ENCODE measurements at places on chromosomes 3 and 15.

DNA sequence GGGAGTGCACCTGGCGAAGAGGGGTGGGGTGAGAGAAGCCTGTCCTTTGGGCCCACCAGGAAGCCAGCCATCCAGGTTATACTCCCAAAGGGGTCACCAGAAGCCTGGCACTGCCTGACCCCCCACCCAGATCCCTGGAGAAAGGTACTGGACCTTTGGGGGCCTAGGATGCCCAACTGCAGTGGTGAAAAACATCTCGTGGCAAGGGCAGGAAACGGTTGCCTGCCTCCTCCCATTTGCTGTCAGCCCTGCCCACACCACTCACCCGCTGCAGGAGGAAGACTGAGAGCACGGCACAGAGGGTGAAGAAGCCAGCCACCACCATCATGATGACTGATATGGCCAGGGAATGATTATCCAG lies 2.2 kb upstream of the ULK3 start:
- no peak for DNase-seq

DNA sequence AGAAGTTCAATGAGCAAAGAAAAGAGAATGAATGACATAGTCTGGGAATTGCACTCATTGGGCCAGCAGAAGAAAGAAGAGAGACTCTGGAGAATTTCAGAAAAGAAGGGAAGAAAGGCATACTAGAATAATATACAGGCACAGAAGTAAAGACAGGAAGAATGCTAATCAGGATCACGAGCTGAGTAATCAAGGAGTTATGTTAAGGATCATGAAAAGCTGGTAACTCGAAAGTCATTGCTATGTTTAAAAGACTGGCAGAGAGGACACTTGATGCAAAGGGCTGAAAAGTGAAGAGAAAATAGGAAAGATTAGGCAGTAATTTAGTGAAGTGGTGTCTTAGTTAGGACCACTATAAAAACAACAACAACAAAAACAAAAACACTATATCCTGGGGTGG lies 284.1 kb downstream of the ZBBX start:
- no peak for DNase-seq

GRCh38 chr15:79195239-79195638 lies 87.3 kb upstream of the ANKRD34C start:
- no peak for DNase-seq

GRCh38 chr3:127457094-127457475 lies 133.4 kb downstream of the TPRA1 start:
- DNase-seq = no peak

- no peak for DNase-seq
Measured at GRCh38 chr3:120487191-120487650, 36.4 kb upstream of the FSTL1 start.

DNA sequence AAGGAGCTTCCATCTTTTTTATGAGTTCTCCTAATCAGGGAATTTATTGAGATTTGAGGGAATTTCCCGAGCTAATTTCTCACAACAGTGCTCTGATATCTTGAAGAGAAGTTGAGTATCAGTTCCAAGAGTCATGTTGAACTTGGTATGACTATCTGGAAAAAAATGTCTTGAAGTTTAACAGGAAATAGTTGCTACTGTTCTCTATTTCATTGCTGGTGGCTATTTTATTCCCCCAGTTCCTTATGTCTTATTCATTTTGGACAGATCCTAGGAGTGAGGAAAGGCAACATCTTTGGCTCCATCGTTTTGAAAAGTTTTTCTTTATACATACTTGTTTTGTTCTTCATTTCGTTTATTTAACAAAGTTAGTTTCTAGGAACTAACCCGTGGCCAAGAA lies 307.8 kb upstream of the AGTR1 start:
- no peak for DNase-seq

DNA sequence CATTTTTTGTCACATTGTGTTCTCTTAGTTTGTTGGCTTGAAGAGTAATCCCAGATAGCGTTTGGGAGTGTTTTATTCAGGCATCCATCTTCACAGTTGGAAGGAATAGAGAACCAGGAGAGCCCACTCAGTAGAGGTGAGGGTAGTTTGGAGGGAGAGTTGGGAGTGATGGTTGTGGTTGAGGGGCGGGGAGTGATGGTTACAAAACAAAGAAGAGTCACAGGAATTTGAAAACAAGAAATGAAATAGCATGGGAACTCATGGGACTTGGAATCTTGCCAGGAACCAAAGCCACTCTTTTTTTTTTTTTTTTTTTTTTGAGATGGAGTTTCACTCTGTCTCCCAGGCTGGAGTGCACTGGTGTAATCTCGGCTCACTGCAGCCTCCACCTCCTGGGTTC lies 36.3 kb downstream of the DUT start:
- no peak for DNase-seq

DNA sequence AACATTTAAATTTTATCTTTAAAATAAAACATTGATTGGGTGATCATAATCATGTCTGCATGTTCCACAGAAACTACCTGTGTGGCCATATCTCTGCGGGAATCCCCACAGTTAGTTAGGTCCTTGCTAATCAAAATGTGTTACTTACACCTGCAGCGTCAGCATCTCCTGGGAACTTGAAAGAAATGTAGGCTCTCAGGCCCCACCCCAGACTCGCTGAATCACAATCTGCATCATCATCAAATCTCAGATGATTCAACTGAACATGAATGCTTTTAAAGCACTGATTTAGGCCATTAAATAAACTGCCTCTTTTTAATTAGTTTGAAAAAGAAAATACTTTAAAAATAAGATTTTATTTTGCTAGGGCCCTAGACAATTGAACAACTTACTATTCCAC lies 577.8 kb downstream of the PYDC2 start:
- no peak for DNase-seq

- no peak for DNase-seq
Measured at GRCh38 chr15:37135225-37135624, 34.9 kb upstream of the MEIS2 start.

GRCh38 chr15:41585127-41586047 lies 26.4 kb downstream of the TYRO3 start:
- peak; percentile 39 for DNase-seq

DNA sequence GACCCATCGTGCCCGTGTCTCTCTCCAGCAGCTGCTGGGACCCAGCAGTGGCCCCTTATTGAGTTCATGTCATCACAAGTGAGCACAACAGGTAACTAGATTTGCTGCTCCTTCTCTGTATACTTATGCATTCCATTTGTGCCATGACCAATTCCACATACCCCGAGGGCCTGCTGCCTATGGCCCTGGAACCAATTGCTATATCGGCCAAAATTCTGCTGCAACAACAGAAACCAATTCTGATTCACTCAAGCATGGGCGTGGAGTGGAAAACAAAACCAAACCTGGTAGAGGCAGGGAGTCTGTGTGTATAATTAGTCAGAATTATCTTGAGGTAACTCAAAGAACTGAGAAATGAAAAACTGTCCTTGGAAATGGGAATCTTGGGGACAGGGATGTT lies 516.6 kb downstream of the EPHB1 start:
- DNase-seq = no peak

DNA sequence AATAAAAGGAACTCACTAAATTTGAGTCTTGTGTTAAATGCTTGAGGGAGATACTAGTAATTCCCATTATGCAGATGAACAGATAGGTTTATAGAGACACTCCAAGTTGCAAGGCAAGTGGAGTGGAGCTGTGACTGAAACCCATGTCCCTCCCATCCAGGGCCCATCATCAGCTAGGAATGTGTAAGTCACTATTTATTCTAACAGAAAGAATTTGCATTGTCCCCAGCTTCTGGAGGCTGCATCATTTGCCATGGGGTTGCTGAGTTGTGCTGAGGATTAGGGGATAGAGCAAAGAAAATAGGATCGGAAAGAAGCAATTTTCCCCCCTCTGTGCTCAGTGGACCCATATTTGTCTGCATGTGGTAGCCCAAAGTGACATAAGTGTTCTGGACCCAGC lies 197.4 kb upstream of the RGMA start:
- no peak for DNase-seq

DNA sequence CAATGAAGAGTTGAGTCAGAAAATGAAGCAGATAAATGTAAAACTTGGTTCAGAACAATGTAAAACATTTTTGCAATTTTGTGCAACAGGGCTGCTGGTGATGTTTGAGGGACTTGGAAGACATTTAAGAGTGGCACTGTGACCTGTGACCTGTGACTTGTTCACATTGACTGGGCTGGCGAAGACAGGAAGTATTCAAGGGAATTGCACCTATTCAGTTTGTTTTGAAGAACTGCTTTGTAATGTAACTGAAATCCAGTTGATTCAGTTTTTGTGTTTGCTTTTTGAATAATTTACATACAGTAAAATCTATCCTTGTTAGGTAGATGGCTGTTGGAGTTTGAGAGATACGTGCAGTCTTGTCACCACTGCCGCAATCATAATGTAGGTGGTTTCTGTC lies 35.4 kb downstream of the MCTP2 start:
- DNase-seq = no peak

GRCh38 chr15:28019594-28020309 lies 79.4 kb downstream of the OCA2 start:
- DNase-seq = no peak

DNA sequence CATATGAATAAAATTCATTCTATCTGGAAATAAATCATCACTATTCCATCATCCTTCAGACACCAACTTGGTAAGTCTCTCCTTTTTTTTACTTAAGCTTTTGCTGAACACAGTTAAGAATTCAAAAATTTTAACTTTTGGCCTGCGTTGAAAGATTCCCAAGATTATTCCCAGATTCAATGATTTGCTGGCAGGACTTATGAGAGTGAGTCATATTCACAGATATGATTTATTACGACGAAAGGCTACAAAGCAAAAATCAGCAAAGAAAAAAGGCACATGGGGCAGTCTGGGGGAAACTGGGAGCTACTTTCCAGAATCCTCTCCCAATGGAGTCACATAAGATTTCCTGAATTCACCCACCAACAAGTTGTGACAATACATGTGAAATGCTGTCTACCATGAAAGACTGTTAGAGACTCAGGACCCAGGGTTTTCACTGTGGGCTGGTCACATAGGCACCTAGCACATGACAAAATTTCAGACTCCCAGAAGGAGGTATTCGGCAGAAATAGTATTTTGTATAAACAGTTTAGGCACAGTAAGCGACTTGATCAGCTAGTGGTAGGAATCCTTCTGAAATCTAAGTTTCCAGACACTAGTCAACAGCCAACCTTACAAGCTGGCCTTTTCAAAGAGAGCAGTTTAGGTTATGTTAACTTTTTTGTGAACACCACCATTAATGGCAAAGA lies 82.1 kb downstream of the DLG1 start:
- no peak for DNase-seq

Data from DMS 273 treated with DMSO at 0.1 percent for 48 hours (cell line).